Suppressor macrophage treated with lipopolysaccharide for 4 hours (primary cell): ENCODE measurements at places on chromosomes 13 and 19.
A peak's percentile ranks its signal among the peaks of the same experiment; 100 is the strongest.

GRCh38 chr13:95317039-95317989, 16.1 kb upstream of the ABCC4 start:
- DNase-seq, result no peak

GRCh38 chr13:40288259-40288658, 378.2 kb downstream of the FOXO1 start:
- DNase-seq, result no peak

DNA sequence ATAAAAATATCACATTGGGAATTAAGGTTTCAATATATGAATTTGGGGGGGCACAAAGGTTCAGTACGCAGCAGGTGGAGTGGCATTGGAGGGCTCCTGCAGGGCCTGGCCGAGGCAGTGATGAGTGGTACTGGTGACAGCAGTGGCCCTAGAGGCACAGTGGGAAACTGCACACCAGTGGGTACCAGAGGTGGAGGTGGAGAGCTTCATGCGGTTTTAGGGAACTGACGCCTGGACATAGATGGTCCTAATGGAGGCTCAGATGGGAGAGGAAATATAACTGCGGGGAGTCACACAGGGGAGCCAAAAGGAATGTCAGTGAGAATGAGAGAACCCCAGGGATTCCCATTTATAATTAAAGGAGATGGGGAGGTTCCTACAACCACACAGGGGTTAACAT, 156.2 kb downstream of the COG6 start:
- no peak for DNase-seq

- no peak for DNase-seq
Measured at GRCh38 chr19:33032218-33032781, 32.4 kb downstream of the RHPN2 start.

DNA sequence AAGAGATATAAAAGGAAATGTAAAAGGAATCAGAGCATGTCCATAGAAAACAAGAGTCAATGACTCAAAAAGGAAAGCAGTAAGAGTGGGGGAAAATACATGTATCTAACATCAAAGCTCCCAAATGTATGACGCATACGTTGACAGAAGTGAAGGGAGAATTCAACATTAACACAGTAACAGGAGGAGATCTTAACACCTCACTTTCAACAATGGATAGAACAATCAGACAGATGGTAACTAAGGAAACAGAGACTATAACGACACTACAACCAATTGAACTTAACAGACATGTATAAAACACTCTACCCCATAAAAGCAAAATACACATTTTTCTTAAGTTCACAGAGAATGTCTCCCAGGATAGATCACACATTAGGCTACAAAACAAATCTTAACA, 774.8 kb upstream of the ARGLU1 start:
- DNase-seq, result no peak

DNA sequence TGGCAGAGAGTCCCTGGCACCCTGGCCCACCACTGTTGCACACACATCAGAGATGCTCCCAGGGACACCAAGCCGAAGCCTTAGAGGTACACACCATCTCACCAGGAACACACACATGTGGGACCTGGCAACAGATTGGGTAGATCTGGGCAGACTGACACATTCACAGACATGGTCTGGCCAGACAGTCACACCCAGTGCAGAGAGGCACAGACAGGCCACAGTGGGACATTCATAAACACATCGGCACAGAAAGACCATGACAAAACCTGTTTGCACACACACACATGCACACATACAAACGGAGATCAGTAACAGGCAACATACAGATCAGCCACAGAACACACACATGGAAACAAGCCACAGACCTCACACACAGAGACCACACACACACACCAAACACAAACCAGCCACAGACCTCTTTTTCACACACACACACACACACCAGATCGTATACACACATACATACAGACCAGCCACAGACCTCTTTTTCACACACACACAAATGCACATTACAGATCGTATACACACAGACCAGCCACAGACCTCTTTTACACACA, 6.3 kb upstream of the JUNB start:
- peak; percentile 25 for DNase-seq

- DNase-seq, result peak; percentile 15
Measured at GRCh38 chr13:44573790-44574465, 2.2 kb downstream of the TSC22D1 start.

- no peak for DNase-seq
Measured at GRCh38 chr19:8146877-8147581, 2.4 kb downstream of the FBN3 start.

- peak; percentile 73 for DNase-seq
Measured at GRCh38 chr19:19459073-19459472, 53.6 kb downstream of the GATAD2A start.

DNA sequence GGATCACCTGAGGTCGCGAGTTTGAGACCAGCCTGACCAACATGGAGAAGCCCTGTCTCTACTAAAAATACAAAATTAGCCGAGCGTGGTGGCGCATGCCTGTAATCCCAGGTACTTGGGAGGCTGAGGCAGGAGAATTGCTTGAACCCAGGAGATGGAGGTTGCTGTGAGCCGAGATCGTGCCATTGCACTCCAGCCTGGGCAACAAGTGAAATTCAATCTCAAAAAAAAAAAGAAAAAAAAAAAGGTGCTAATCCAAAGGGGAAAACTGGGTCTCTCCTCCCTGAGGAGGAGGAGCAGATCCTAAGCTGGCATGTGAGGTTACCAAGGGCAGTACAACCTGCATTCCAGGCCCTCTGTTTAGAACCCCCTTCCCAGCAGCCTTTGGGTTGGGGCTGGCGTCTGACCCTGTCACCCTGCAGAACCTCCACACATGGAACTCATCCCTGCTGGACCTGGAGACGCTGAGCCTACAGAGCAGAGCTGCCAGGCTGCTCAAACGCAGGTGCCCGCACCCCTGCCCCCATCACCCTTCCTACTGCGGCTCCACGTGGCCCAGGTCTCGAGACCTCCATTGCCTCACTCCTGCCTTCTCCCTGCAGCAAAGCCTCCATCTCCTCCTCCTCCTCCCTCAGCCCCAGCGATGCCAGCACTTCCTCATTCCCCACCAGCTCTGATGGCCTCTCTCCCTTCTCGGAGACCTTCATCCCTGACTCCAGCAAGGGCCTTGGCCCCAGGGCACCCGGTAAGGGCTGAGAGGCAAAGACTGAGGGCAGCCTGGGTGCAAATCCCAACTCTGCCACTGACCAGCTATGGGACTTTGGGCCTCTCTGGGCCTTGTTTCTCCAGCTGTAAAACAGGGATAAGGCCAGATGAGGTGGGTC, 6.7 kb downstream of the PROSER3 start:
- DNase-seq, result no peak

DNA sequence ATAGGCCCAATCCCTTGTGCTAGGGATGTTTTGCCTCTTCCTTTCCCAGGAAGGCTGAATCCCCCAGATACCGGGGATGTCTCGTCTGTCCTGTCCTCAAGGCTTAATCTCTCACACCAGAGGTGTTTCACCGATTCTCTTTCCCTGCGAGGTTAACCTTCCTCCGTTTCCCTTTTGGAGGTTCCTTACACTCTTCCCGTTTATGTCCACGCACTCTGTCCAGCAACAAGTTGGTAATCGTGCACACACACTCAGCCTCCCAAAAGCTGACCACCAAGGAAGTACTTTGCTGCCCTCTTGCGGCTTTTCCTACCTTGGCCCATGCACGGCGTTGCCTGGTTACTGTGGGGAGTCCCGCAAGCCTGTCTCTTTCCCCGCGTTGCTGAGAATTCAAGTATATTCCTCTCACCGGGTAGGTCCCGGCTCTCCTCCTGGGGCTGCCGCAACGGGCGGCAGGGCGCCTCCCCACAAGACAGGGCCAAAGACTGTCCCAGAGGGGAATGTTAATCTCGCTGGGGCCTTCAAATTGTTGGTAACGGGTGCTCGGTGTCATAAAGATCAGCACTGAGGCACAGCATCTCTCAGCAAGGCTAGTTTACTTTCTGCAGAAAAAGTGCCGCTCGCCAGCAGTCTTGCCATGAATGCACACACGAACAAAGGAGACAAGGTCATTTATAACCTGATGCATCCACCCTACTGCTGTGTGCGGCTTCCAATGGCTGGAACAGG, 36.7 kb upstream of the CD177 start:
- DNase-seq, result no peak

DNA sequence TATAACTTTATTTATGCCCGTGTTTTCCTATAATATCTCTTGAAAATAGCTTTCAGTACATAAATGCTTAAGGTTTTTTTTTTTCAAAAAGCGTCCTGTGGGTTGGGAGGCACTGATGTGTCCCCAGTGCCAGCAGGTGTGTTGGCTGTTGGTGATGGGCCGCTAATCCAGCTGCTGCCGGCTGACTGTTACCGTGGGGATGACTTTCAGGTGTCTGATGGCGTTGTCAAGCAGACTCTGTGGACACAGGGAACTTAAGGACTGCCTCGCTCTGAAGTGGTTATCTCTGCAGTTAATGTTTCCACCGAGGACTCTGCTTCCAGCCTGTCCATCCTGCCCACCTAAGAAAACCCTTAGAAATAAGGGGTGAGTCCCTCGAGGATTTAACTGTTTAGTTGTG, 94.5 kb downstream of the ANKRD10 start:
- no peak for DNase-seq

DNA sequence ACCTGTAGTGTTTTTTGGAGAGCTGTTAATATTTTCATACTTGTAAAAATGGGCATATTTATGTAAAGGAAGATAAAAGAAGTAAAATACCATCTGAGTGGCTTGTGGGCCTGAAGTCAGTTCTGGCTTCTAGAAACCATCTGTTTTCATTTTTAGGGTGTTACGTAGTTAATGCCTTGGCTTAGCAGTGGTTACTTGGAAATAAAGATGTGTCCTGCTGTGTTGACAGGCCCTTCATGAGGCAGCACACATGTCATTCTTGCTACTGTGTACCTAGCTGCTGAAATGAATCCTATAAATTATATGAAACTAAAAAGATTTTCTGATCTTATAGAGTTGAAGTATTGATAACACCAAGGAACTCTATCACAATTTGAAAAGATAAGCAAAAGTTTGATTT, 16.0 kb downstream of the ILF3 start:
- no peak for DNase-seq

DNA sequence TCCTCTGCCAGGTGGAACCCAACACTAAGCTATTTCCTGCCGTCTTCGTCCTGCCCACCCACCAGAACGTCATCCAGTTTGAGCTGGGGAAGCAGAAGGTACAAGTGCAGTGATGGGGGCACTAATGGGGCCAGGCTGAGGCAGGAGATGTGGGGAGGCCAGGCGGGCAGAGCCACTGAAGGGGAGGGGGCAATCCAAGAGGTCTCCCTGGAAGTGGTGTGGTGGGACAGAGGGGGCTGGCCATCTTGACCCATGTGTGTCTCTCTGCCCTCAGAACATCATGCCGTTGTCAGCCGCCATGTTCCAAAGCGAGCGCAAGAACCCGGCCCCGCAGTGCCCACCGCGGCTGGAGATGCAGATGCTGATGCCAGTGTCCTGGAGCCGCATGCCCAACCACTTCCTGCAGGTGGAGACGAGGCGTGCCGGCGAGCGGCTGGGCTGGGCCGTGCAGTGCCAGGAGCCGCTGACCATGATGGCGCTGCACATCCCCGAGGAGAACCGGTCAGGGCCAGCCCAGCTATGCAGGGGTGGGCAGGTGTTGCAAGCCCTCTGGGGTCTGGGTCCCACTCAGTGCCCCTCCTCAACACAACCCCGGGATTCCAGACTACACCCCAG, 49.6 kb downstream of the RYR1 start:
- DNase-seq, result no peak

DNA sequence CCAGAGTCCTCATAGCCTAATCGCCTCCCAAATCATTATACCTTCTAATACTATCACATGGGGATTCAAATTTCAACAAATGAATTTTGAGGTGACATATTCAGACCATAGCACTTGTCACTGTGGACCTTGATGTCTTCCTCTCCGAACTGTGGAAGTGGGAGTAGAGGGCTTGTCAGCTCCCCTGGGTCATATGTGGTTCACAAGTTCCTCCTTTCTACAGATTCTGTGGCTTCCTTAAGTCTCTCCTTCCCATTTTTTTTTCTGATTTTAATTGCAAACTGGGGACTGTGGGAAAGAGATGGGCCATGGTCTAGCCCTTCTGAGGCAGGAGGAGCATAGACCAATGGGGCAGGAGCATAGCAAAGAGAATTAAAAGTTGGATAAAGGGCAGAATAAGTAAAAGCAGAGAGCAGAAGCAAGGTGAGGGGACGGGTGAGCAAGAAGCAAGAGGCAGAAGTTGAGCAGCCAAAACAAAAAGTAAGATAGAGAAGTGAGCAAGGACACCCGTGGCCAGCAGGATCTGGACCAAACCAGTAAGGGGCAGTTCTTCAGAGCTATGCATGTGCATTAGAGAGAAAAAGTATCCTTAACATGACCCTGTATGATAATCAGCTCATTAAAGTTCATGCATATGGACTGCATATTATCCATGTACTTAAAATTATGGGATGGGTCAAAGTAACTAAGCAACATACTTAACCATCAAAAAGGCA, 2.6 kb upstream of the SIGLEC7 start:
- DNase-seq, result peak; percentile 87

GRCh38 chr13:74226791-74227475, 92.7 kb upstream of the KLF12 start:
- DNase-seq, result no peak

- DNase-seq, result peak; percentile 92
Measured at GRCh38 chr19:6803036-6803404, 30.5 kb downstream of the VAV1 start.

GRCh38 chr19:41707502-41707812, 969 bp upstream of the CEACAM5 start:
- no peak for DNase-seq

DNA sequence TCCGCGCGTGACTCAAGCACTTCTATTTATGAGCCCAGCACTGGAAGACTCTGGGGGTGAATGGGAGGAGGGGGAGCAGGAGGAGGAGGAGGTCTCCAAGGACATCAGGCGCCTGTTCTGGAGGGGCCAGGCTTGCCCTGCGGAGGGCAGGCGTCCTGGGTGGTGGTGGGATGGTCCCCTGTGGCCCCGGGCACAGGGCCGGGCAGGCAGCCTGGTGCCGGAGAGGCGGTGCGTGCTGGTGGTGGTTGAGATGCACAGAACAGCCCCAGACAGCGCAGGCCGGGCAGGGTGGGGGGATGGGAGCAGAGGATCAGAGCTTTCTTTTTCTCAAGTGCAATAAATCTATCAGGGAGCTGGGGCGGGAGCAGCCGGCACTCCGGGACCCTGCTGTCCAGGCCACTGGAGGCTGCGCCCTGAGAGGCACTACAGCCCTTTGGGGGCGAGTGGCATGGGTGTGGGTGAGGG, 14.0 kb downstream of the NKPD1 start:
- DNase-seq, result no peak

GRCh38 chr19:35212241-35212640, 16.3 kb downstream of the FAM187B start:
- DNase-seq, result no peak

- peak; percentile 85 for DNase-seq
Measured at GRCh38 chr19:47790398-47790814, 11.9 kb downstream of the SELENOW start.
